ENCODE measurements at places on chromosomes 3 and 15.

DNA sequence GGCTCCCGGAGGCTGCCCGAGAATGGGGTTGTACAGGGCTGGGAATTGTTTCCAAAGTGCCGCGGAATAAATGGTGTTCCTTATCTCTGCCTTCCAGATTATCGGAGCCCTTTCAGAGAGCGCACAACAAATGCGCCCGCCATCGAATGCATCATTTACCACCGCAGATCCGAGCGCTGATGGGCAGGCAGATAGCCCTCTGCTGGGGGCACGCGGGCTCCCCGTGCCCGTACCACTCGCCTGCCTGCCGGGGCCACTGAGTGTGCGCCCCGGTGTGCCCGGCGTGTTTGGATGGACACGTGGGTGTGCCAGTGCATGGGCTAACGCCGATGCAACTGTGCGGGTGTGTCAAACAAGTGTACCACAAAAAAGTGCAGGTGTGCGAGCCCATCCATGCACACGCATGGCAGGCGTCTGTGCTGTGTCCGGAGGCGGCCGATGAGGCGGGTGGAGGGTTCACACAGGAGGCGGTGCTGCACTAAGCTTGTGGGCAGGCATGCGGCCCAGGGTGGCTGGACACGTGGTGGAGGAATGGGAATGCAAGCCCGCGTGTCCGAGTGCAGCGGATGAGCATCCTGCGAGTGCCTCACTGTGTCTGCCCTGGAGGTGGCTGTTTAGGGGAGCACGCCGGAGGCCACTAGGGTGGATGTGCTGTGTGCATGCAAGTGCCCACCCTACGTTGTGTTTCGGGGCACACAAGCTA lies 3.8 kb upstream of the GATA2 start:
- no peak for DNase-seq

- DNase-seq = no peak
Measured at GRCh38 chr15:51781506-51781905, 30.1 kb downstream of the TMOD2 start.

DNA sequence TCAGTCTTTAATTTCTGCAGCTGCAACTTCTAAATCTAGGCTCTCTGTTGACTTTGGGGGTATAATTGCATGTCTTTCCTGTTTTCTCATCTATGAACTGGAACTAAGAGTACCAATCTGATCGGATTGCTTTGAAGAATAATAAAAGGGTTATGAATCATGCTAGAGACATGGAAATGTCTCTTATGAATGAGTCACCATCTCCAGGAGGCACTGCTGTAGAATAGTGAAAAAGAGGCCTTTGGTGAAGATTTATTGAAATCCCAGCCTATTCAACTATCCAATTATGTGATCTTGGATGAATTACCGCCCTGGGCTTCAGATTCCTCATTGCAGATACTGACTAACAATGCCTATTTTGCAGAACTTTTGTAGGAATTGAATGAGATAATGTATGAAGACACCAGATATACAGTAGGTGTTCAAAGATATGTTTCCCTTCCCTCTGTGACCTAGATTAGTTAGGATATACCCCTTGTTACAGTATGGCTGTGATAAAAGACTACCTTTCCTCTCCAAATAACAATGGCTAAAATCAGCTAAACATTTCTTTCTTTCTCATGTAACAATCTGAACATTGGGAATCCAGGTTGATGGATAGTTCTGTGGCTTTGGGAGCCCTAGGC lies 11.5 kb upstream of the CMTM8 start:
- no peak for DNase-seq

DNA sequence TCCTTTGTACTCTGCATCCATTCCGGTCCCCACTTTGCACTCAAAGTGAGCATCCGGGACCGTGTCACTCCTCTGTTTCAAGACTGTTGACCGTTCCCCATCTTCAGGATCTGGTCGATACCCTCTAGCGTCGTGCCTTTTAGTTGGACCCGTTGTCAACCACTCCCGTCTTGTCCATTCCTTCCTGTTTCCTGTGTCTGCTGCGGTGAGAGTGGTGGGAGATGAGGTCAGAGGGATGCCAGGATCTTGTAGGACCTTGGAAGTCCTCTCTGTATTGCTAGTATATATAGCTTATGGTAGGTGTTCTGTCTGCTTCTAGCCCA lies 624 bp downstream of the BRK1 start:
- no peak for DNase-seq

DNA sequence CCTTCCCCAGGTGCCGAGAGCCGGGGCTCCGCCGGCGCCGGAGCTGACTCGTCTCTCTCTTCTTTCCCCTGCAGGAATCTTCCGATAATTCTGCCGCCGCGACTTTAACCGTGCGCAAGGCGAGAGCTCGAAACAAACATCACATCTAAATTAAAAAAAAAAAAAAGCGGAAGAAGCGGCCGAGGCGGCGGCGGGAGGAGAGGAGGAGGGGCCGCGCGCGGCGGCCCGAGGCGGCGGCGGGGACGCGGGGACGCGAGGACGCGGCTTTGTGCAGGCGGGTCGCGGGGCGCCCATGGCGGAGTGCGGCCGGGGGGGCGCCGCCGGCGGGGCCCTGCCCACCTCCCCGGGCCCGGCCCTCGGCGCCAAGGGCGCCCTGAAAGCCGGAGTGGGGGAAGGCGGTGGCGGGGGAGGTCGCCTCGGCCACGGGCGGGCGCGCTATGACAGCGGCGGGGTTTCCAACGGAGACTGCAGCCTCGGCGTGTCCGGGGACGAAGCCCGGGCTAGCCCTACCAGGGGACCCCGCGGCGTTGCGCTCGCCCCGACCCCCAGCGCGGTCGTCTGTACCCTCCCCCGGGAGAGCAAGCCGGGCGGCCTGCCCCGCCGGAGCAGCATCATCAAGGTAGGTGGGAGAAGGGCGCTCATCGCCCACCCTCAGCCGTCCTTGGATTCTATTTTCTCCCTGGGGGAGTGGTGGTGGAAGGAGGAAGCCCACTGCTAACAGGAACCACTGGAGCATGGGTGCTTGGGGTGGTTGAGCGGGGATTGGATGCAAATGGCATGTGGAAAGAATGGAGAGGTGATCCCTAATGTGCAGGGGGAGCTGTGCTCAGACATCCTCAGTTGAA lies at the start of gene PLCL2:
Gene PLCL2 (plus strand): TSS at position 208 of the 845 bp plus-strand sequence. CDS start 85 bp downstream, at position 293.
- DNase-seq = peak; percentile 29

DNA sequence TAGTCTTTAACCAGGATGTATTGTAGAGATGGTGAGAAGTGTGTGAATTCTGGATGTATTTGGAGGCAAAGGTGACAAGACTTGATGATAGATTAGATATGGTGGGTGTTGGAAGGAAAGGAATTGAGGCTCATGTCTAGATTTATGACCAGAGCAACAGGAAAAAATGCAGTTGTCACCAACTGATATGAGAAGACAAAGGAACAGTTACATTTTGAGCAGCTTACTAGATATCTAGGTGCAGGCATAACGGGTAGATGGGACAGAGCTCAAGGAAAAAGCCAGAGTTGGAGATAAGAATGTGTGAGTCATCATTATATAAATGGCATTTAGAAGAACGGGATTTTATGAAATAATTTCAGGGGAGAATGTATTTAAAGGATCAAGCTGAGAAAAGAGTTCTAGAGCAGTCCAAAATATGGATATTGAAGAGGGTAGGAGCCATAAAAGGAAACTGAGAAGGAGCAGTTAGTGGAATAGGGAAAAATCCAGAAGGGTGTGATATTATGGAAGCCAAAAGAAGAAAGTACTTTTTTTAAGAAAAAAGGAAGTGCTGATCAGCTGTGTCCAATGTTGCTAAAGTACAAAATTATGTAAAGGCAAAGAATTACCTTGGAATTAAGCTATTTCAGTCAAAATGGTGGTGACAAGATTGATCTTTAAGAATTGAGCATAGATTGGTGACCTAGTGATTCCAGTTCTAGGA lies 262.5 kb downstream of the CGGBP1 start:
- no peak for DNase-seq

DNA sequence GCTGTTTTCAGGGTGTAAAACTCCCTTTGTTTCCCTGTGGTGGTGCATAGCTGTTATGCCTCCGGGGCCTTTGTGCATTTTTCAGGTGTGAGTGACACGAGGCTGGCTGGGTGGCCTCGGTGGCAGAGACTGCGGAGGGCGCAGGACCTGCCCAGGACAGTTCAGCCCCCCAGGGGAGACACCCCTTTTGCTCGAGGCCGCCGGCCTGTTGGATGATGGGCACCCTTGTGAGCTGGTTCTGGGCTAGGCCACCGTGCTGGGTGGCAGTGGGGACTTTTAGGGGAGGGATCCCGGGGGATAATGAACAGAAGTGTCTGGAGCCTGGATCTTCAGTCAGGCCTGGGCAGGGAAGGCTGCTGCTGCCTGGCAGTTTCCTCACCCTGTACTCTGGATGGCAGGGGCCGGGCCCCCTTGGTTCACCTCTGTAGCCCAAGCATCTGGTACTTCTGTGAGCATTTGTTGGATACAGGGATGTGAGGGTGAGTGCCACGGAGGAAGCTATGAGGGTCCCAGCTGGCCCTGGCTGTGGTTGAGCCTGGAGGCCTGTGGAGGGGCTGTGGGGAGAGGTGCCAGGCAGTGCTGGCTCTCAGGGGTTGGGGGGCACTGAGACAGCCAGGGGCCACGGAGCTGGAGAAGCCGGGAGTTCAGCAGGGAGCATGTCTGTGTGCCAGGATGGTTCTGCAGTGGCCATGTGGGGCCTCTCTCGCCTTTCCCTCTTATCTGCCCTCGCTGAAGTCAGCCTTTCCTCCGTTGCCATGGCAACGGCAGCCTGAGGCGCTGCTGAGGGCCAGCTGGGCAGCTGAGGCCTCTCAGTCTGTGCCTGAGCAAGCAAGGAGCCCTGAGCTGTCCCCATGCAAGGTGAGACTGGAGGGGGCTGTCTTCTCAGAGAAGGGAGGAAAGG lies 49.0 kb downstream of the KY start:
- DNase-seq = no peak

DNA sequence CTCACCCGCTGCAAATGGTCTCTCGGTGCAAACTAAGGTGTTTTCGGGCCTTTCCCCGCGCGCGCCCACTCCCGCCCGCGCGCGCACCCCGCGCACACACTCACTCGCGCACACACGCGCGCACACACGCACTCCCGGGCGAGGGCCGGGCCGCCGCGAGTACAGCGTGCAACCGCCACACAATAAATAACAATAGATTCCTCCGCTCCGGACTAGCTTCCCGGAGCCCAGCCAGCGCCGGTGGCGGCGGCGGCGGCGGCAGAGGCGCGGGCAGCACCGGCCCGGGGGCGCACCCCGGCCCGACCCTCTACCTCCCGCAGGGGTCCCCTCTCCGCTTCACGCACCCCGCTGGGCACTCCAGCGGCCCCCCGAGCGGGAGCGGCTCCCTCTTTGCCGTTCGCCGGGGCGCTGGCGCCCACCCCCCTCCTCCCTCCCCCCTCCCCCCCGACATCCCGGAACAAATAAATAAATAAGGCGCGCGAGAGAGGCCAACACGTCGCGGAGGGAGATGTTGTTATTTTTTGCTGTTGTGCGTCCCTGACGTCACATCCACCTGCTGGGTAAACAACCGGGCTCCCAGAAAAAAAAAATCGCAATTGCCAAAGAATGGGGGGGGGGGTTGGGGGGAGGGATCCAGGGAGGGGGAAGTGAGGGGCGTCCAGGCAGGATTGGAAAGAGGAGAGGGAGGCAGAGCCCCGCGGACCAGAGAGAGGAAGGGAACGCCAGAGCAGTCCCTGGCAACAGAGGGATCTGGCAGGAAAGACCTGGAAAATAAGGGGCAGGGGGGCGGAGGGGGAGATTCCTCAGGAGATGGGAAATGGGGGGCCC lies at the start of gene FOXP1:
Gene FOXP1 (minus strand): TSS at position 163 of the 828 bp plus-strand sequence. CDS start 385,347 bp downstream, outside the sequence.
- DNase-seq = peak; percentile 79

GRCh38 chr3:14438262-14438661 lies 35.9 kb downstream of the SLC6A6 start:
- no peak for DNase-seq

GRCh38 chr3:142958707-142959106 lies 4.8 kb downstream of the PAQR9 start:
- DNase-seq = no peak

GRCh38 chr3:168952551-168952950 lies 711.0 kb downstream of the MECOM start:
- no peak for DNase-seq

DNA sequence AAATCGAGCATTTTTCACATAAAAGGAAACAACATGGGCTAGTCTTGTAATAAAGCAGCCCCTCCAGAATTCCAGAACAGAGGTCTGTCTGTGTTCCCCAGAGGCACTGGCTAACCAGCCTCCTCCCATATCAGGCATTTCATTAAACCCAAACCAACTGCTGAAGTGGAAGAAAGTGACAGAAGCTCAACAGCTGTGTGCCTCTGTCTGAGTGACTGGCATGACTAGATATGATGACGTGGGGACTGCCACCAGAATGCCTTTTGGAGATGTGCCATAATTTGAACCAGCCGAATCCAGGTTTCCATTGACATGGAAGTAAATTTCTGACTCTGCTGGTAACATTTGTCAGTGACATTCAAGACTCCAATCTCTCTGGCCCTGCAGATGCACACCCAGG lies 8.7 kb downstream of the LIMD1 start:
- no peak for DNase-seq

- no peak for DNase-seq
Measured at GRCh38 chr3:3578718-3579117, 220.5 kb upstream of the LRRN1 start.

DNA sequence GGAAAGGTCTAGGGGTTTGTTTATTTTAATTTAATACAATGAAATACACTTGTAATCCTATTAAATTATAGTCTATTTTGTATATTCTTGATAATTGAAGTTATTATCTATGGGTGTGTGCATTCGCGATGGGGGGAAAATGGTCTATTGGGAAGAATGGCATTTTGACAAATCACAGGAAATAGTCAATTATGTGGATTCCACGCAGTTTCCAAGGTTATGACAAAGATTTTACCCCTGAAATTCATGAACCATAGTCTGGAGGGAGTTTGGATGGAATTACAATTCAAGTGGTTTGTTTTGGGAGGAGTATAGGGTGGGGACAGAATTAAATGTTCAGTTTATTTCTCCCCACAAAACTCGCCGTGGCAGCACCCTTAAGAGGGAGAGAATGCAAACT lies 66.5 kb downstream of the RBMS3 start:
- no peak for DNase-seq

DNA sequence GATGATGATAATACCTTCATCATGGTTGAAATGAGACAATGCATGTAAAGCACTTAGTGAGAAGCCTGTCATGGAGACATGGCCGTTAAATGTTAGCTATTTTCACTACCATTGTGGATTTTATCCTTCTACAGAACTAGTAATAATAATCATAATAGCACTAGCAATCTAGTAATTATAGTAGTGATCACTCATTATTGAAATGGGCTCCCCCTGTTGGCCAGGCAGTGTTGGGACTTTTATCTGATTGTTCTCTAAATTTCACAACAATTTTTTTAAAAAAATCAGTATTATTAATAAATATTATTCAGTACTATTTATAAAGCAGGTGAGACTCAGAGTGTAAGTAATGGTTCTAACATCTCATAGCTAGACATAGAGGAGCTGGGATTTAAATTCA lies 396.3 kb downstream of the IL5RA start:
- DNase-seq = no peak

GRCh38 chr3:134028486-134029255 lies 1.1 kb downstream of the SLCO2A1 start:
- no peak for DNase-seq

DNA sequence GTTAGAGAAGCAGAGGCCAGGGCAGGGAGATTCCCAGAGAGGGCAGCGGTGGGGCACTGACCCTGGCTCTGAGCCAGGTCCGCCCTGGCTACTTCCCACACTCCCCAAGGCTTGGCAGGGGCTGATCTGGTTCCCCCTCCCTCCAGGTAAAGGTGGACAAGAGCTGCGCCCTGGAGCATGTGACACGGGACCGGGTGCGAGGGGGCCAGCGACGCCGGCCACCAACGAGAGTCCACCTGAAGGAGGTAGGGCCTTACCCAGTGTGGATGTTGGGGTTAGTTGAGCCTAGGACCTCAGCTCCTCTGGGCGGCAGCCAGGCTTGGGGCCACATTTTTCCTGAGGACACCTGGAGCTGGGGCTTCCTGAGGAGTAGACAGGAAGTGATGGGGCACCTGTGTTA lies 19.6 kb downstream of the PLEKHO2 start:
- no peak for DNase-seq

- DNase-seq = no peak
Measured at GRCh38 chr3:184645336-184645735, 66.5 kb downstream of the MAGEF1 start.
